ENCODE measurements at places on chromosomes 2 and 18.

DNA sequence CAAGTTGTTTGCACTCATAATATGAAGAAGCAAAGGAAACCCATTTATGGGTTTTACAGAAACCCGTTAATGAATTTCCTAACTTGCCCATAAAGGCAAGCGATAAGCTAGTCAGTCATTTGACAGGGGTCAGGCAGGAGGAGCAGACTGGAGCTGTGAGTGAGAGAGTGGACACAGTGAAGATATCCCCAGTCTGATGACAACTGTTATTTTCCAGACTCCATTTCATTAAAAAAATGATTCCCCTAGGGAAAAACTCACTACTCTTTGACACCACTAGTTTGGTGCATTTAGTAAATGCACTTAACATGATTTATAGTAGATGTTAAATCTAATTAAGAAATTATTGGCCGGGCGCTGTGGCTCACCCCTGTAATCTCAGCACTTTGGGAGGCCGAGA is 80.8 kb downstream of the TGIF1 start:
- no peak for DNase-seq

- no peak for DNase-seq
Measured at GRCh38 chr2:175025946-175026345, 20.8 kb upstream of the CHN1 start.

DNA sequence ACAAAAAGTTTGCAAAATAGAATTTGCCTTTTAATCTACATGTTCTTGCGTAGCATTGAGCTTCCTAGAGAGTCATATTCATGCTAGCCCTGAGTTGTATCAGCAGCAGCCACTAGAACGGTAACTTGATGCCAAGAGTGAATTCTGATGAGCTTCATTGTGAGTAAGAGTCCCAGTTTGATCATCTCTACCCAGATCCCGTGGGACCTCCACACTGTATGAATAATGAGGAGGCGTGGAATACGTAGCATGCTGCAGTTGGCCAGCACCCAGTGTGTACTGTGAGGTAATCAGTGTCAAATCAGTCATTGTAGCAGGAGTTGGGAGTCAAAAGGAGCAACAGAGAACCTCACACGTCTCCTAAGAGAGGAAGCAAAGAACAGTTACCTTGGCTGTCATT is 197.9 kb downstream of the NEDD4L start:
- no peak for DNase-seq

DNA sequence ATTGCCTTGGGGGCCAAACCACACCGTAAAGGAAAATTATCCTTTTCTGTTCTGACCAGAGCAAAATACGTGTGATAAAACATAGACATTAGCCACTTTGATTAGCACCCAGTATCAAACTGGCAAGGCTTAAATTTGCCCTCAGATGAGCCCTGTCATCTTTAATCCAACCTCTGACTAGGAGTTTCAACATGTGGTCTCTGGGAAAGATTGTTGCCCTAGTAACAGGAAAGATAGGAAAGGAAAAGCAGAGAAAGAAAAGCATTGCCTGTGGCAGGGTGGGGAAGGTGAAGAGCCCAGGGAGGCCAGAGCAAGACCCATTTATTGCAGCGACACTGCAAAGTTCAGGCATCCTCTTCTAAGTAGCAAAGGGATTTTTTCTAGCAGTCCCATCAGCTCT is 181.5 kb upstream of the SCN7A start:
- no peak for DNase-seq

GRCh38 chr18:51017140-51017879 is 12.7 kb upstream of the SMAD4 start:
- peak; percentile 95 for DNase-seq

- DNase-seq: no peak
Measured at GRCh38 chr2:230795856-230796255, 68.9 kb upstream of the ITM2C start.

GRCh38 chr2:206336861-206337260 is 62.4 kb downstream of the ZDBF2 start:
- DNase-seq: no peak
